ENCODE measurements at places on chromosomes 2 and 18.

GRCh38 chr2:53104263-53104662 is 663.3 kb upstream of the CHAC2 start:
- no peak for DNase-seq

GRCh38 chr2:283996-284794 is 3.7 kb downstream of the ALKAL2 start:
- no peak for DNase-seq

GRCh38 chr18:56402872-56403516 is 235.4 kb downstream of the TXNL1 start:
- no peak for DNase-seq

DNA sequence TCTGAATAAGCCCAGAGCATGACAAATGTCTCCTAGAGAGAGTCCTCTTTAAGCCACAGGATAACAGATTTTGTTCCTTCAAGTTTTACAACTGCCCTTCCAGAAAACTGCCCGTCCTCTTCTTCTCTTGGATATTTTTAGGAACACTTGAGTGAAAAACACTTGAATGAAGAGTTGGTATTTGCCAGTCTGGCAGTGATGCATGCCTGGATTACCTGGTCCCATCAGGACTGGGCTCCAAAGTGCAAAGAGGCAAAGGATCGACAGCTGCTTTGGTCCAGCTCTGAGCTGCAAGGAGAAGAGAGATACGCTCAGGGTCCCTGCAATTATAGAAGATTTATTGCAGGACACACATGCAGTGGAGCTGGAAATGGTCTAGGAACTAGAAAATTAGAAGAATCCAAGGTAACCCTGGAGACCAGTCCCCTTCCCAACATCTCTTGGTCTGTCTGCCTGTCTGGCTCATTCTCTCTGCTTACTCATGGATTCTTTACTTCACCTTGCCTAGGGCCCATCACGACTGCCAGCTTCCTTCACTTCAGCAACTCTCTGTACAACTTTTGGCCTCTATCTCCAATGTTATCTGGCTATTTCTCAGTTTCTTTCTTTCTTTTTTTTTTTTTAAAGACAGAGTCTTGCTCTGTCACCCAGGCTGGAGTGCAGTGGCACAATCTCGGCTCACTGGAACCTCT is 112.1 kb upstream of the SIX2 start:
- no peak for DNase-seq

GRCh38 chr2:120867290-120868241 is 131.9 kb downstream of the GLI2 start:
- DNase-seq, result no peak

DNA sequence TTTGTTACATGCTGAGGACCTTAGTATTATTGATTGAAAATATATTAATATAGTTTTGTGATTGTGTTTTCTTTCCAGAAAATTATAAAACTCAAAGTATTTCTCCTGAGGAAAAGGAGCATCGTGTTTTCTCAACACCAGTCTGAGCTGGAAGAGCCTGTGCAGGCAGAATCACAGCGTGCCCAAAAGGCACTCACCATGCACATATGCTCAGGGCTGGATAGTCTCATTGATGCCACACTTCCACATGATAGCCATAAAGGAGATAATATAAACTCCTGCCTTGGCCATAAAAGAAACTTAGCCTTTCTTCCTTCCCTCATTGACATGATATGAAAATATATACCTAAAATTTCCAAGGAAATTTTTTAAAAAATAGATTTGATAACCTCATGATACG is 4.0 kb downstream of the PDE1A start:
- no peak for DNase-seq

GRCh38 chr2:168687314-168687713 is 115.1 kb upstream of the NOSTRIN start:
- no peak for DNase-seq

- DNase-seq, result no peak
Measured at GRCh38 chr2:174176898-174177297, 71.4 kb downstream of the OLA1 start.

DNA sequence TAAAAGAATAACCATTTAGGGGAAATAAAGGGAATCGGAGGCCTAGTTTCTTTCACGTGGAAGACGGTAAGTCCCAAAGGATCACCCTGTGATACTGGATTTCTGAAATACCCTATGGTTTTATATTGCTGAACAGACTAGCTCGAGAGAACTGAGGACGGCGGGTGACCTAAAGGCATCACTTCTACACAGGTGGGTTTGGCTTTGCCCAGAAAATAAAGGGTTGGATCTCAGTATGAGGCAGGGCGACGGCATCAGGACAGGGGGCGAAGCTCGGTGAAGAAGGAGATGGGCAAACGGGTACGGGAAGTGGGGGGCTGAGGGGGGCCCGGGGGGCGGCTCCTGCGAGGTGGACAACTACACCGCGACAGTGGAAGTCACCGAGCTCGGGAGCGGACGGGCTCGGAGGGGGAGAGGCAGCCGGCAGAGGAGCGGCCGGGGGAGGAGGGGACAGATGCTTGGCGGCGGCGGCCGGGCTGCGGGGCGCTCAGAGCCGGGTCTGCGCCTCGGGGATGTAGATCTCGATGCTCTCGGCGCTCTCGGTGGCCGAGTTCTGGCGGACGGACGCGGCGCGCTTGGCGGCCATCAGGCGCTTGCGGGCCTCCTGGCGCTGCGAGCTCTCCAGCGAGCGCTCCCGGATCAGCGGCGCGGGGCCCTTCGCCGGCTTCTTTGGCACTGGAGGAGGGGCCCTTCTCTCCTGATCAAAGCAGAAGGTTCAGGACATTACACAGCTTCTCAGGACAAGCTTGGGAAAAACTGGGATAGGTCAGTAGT is 48.9 kb downstream of the TGIF1 start:
- no peak for DNase-seq

DNA sequence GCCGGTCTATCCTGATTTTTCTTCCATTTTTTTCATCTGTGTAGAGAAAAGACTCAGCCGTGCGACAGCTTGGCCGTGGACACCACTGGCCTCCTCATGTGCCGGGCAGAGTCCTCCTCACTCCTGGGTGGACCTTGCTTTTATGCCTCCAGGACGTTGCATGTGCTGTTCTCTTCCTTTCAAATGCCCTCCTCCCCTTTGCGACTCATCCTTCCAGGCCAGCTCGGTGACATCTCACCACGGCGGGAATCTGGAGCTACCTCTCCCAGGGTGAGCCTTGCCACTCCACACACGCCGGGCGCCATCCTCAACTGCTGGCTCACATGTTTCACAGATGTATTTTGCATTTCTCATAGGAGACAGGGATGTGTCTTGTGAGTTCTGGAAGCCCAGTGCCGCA is 198.5 kb upstream of the HDAC4 start:
- DNase-seq, result no peak
